ENCODE measurements at places on chromosomes 1 and 21.

DNA sequence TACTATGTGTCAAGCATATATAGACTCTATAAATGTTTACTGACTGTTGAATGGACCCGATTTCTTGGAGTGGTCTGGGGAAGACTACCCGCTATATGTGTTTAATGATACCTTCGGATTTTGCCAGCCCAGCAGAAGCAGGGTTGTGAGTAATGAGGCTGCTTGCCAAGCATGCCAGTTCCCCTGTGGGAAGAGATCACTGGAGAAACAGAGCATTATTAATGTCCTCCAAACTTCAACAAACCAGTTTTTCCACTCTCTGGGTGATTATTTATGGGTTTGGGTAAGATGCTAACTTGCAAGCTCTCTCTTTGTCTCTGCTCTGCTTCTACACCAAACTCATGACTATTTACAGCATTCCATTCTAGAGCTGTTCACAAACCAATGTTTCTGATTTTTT is 25.1 kb upstream of the PHGDH start:
- no peak for DNase-seq

- DNase-seq: no peak
Measured at GRCh38 chr1:111973150-111973790, 16.2 kb downstream of the KCND3 start.

- DNase-seq: no peak
Measured at GRCh38 chr21:38487901-38488639, 10.2 kb downstream of the ERG start.

DNA sequence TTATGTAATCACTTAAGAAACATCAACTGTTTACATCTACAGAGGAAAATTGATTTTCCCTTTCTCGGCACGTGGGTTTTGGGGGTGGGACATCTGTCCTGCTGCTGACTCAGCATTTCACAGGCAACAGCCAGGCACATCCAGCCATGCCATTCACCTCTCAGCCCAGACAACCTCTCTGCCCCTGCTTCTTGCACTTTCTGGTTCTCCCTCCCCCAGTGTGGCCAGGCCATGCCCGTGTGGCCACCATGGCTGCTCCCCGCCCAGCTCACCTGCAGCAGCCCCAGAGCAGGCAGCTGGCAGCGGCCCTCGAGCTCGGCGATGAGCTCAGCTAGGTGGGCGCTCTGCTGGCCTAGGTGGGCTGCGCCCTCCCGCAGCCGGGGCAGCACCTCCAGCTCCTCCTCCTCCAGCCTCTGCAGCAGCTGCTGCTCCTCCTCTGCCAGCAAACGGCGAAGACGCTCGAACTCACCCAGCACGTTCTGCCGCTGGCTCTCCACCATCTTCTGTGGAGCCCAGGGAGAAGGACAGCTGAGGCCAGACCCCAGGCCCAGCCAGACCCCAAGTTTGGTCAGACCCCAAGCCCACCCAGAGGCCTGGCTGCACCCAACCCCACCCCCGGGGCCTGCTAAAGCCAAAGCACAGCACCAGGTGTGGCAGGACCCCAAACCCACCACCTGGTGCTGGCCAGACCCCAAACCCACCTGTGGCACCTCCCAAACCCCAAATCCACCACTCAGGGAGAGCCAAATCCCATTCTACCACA is 5.8 kb downstream of the TRIM11 start:
- no peak for DNase-seq

- peak; percentile 69 for DNase-seq
Measured at GRCh38 chr1:246506674-246507481, at the start of gene SMYD3. Gene SMYD3, minus strand, starts transcription at chr1:246507279.

- DNase-seq: no peak
Measured at GRCh38 chr21:34642211-34643075, 26.4 kb upstream of the CLIC6 start.

GRCh38 chr1:175155936-175156335 is 36.6 kb downstream of the KIAA0040 start:
- DNase-seq: no peak

DNA sequence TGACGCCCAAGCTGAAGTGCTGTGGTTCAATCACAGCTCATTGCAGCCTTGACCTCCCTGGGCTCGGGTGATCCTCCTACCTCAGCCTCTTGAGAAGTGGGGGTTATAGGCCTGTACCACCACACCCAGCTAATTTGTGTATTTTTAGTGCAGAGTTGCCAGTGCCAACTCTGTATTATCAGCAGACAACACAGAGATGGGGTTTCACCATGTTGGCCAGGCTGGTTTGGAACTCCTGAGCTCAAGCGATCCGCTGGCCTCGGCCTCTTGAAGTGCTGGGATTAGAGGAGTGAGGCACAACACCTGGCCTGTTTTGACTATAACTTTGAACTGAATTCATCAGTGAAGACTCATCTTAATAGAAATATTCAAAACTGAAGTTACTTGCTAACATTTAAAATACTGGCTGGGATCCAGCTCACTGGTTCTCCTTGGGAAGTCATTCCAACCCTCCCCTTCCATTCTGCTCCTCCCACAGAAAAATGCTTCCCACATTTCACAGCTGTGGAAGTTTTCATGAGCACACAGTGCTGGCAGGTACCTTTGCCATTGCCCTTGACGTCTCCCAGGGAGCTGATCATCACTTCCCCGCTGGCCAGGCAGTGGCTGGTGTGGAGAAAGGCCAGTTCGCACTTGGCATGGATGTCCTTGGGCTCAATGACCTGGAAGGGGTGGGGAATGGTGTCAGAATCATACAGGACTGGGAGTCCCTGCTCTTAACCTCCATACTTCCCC is 4.7 kb downstream of the SELENBP1 start:
- no peak for DNase-seq

DNA sequence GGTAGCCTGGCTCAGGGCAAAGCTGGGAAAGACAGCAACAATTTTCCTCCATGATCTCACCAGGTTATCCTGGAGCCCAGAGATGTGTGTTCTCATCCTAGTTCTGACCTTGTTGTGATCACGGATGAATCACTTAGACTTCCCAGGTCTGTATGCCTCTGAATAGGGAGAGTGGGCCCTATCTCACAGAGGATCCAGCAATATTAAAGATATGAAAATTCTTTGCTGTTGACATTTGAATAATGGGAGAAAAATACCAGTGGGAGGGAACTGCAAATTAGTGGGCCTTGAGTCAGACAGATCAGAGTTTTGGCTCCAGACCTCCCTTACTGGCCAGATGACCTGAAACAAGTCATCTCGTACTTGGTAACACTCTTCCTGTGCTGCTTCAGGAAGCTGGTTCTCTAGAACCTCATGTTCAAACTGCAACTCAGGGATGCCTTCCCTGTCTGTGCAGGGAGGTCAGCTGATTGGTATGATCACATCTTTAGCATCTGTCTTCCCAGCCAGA is 32.8 kb upstream of the RNF19B start:
- no peak for DNase-seq

DNA sequence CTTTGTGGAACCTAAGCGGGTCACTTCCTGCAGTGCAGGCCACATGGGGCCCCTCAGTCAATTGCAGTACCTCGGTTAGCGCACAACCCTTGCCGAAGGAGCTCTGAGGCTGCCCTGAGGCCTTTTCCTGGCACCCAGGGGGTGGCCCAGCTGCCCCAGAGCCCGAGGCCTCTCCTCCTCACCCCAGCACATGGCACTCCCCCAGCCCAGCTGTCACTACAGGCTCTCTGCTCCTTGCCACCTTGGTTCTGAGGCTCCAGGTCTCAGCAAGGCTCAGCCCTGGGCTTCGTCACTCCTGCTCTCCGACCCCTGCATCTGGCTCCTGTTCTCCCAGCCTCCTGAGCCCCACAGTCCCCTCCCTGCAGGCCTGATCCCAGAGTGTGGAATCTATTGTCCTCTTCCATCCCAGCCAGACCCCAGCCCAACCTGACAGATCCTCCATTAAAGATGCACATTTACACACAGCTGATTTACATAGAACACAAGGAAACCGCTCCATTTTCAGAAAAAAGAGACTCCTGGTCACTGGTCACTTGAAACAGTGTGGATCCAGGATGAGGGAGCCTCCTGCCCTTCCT is 192.8 kb upstream of the POU3F1 start:
- DNase-seq: no peak

GRCh38 chr1:224684979-224685425 is 68.9 kb downstream of the CNIH3 start:
- DNase-seq: no peak

GRCh38 chr1:73162564-73162963 is 880.2 kb upstream of the NEGR1 start:
- DNase-seq: no peak

DNA sequence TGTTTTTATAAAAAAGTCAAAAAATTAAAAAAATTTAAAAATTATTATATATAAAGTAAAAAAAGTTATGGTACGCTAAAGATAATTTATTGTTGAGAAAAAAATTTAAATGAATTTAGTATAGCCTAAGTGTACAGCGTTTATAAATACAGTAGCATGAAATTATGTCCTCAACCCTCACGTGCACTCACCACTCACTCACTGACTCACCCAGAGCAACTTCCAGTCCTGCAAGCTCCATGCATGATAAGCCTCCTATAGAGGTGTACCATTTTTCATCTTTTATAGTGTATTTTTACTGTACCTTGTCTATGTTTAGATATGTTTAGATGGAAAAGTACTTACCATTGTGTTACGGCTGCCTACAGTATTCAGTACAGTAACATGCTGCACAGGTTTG is 5.1 kb downstream of the DISC1 start:
- DNase-seq: no peak

DNA sequence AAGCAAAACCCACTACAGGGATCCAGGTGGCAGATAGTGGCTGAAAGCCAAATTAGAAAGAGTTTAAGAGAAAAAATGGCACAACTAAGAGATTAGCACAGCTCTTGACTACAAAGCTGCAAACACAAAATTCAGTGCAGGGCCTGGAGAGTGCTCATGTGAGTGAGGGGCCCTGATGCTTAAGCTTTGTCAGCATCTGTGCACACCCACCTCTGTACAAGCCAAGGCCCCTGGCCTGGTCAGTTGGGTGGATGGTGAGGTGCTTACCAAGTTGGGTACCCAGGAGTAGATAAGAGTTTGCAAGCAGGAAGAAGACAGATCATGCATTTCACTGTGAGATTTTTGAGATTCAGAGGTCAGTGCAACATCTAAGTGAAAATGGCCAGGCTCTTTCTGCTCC is 62.7 kb upstream of the ATP1B1 start:
- DNase-seq: no peak

DNA sequence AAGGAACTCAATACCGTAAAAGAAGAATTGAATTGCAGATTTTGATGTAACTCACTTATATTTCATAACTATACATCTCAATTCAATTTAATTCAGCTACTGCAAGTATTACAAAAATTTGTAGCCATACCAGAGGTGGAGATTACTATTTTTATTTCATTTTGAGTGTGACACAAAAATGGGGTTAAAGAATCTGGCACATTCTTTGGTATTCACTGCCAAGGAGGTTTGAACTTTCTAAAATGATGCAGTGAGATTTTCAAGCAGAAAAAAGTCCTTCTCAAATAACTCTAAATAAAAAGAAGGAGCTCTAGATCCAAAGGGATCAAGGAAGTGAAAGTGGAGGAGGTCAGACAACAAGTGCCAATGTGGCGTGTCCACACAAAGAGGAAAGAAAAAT is 569.0 kb downstream of the DPYD start:
- no peak for DNase-seq

DNA sequence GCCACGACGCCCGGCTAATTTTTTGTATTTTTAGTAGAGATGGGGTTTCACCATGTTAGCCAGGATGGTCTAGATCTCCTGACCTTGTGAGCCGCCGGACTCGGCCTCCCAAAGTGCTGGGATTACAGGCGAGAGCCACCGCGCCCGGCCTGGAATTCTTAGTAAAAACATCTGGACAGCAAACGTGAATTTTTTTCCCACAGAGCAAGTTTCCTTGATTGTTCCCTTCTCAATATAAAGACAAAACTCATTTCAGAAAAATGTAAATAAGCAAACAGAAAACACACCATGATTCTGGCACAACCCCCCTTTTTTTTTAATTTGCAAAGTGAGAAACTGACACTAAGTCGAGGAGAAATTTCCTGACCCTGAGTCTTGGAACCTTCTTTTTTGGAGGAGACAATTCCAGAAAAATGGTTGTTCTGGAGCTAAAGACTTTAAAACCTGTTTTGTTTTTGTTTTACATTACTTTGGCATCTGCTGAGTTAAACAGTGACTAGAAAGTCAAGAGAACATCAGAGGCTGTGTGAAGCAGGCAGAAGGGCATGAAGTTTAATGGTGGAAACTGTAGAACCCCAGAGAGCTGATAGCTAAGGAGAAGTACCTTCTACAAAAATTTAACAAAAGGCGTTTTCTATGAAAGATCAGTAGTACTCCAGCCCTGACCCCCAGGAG is 10.3 kb upstream of the HMGCS2 start:
- DNase-seq: no peak

DNA sequence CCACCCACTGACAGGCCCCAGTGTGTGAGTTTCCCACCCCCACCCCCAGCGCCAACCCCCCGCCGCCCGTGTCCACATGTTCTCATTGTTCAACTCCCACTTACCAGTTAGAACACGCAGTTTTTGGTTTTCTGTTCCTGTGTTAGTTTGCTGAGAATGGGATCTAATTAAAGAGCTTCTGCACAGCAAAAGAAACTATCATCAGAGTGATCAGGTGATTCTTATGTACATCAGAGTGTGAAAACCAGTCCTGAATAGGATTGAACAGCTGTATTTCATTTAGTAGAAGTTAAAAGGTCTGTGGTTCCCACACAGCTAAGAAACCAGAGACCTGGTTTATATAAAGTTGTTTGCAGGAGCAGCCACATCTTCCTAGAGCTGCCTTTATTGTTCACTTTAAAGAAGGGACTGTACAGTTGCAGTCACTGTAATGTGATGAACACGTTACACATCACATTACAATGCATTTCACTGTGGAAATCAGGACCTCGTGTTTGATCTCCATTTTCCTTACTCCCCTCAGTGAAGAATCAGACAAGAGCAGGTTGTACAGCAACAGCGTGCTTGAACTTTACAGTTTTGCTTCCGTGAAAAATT is 1.2 kb downstream of the GBP6 start:
- DNase-seq: no peak

DNA sequence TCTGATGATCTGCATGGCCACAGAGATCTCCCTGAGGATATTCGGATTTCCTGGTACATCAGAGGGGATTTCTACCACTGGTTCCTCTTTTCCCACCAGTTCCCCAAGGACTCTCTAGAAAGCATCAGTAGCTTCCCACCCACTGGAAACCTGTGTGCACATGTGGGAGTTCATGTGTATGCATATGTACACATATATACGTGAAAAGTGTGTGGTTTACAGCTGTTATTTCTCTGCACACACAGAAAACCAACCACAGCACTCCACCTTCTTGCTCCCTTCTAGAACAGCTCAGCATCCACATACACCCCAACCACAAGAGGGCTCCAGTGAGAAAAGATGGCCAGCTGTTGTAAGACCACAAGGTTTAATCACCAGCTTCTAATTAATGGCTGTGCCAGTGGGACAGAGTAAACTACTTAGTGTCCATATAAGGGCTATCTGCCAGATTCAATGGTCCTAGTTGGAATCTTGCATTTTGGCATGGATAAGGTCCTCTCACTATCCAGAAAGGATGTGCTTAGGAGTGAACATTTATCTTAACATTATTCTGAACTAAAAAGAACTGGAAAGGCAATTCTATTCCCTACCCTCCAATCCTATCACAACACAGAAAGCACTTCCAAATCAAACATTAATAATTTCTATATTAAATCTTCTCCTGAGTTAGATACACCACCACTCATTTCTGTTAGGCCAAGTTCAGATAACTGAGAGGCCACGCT is 24.1 kb downstream of the GPR3 start:
- DNase-seq: peak; percentile 30

GRCh38 chr1:160117709-160118183 is 2.2 kb downstream of the ATP1A2 start:
- no peak for DNase-seq
